ENCODE measurements at places on chromosomes 4 and X.

GRCh38 chr4:39502019-39502663, 25.1 kb downstream of the UGDH start:
- no peak for DNase-seq

DNA sequence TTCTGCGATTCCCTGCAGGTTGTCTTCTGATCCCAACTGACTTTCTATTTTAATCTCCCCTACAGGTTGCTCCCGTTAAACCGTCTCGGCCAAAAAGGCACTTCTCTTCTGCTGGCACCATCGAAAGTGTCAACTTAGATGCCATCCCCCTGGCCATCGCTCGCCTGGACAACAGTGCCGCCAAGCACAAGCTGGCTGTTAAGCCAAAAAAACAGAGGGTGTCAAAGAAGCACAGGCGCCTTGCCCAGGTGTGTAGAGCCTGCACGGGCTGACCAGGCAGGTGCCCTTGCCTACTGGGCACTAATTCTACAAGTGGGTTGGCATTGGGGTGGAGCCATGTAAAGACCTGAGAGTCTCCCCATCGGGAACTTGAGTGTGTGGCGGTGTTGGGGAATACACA, 74.2 kb downstream of the AASDH start:
- no peak for DNase-seq

GRCh38 chr4:55272589-55272988, 73.5 kb upstream of the SRD5A3 start:
- DNase-seq, result no peak

DNA sequence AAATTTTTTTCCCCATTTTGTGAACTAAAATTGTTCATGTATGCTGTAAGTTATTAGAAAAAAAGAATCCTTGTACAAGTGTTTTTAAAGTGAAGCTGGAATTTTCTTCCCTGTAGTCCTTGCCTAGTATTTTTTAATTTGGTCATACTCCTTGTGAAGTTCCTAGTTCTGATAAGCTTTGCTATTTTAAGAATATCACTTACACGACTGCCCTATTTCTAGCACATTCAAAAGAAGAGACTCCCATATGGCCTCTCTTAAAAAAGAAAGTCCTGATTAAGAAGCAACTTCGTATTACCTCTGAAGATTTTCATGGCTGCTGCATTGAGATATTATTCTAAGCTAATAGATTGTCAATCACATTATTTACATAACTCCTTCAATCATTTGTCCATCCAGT, 87.2 kb downstream of the KLHL8 start:
- DNase-seq, result no peak

DNA sequence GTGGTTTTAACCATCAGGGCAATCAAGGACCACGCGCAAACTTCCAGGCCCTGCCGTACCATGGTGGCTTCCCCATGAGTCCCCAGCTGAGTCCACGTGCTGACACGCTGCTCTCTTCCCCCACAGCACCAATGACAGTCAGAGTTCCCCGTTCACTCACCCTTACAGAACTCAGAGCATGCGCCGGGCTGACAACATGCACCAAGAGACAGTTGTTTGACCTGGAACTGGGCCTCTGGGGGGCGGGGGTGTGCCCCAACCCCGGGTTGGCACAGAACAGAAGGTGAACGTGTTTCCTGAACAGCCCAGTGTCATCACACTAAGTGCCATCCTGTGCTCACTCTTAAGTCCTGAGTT, 29.4 kb downstream of the IRF2 start:
- DNase-seq, result no peak

DNA sequence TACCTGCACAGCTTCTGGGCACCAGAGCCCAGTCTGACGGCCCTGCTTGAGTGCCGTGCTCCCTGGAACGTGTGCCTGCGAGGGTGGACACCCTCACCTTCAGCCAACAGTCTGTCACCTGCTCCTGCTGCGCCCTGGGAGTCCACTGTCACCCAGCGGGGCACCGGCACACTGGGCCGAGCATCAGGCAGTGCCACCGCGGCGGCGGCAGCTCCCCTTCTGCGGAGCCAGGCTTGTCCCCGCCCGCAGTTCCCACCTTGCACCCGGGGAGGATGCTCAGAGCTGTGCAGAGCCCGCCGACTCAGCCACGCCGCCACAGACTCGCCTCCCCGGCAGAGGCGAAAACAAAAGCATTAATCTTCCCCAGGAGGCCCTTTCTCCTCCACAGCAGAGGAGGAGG, 86.8 kb downstream of the ABLIM2 start:
- no peak for DNase-seq

GRCh38 chrX:9062641-9063040, 28.7 kb upstream of the FAM9B start:
- DNase-seq, result no peak

GRCh38 chrX:40150503-40150902, 52.7 kb upstream of the BCOR start:
- DNase-seq, result no peak

GRCh38 chr4:110663738-110664444, 41.0 kb upstream of the PITX2 start:
- DNase-seq, result no peak

DNA sequence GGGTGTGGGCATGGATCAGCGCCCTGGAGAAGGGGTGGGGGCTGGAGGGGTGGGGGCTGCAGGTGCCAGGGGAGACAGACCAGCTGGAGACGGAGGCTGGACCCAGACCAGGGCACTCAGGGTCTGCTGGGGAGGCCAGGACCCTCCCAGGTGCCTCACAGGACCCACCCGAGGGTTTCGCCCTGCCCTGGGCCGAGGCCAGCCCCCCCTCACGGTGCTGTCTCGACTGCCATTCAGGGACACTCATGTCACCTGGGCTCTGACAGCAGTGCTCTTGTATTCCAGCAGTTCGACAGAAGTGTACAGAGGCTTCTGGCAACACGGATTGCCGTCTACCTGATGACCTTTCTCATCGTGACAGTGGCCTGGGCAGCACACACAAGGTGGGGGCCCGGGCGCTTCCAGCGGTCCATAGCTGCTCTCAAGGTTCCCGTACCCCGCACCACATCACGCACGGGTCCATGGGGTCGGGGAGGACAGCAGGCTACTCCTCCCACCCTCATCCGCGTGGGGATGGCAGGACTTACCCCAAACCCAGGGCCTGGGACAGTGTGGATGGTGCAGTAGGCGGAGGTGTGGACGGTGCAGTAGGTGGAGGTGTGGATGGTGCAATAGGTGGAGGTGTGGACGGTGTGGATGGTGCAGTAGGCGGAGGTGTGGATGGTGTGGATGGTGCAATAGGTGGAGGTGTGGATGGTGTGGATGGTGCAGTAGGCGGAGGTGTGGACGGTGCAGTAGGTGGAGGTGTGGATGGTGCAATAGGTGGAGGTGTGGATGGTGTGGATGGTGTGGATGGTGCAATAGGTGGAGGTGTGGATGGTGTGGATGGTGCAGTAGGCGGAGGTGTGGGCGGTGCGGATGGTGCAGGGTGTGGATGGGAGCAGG, 18.1 kb downstream of the TMEM175 start:
- no peak for DNase-seq

- no peak for DNase-seq
Observed at GRCh38 chrX:137032341-137032694, 1.5 kb downstream of the GPR101 start.

- DNase-seq, result no peak
Observed at GRCh38 chr4:86653237-86653865, 59.2 kb downstream of the PTPN13 start.

DNA sequence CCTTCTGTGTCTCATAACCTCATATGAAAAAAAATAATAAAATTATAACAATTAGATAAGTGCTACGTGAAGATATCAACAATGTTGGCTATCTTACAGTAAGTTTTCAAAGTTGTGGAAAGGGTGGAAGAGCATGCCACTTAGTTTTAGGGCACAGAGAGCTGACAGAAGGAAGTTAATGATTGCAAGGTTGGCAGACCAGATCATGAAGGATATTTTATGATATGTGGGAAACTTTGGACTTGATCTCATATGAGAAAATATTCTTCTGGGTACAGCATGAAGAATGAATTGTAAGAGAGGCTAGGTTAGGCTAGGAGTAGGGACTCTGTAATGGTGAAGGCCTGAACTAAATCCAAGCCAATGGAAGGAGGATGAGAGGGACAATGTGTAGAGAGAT, 34.5 kb downstream of the MGAT4D start:
- DNase-seq, result no peak

DNA sequence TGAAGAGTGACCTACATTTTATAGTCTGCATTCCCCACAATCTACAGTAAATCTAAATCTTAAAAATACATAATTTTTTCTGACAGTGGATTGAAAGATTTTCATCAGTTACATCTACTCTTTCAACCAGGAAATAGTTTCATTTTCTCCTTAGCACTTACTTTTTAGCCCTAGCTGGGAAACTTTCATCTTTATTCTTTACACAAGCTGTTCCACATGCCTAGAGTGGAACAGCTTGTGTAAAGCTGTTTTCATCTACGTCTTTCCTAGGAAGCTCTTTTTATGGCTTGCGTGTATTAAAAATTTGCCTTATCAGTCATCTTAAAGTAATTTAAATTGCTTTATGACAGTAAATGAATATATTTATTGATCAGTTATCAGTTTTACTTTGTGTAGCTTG, 40.5 kb downstream of the RBPJ start:
- no peak for DNase-seq

DNA sequence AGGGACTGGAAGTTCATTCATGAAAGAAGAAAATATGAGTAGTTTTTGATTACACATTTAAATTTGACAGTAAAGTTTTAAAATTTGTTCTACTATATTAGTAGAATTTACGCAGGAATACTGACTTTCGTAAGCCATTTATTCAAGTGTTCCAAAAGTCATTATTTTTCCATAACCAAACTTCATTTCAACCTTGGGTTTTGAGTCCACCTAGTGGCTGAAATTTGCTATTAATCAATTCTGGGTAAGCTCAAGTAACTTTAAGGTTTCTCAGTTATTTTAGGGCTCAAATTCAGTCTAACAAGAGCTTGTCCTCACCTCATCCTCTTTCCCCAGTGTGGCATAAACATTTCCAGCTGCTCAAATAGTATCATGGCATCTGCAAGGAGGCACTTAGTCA, 175.4 kb downstream of the SH3BGRL start:
- no peak for DNase-seq

- DNase-seq, result no peak
Observed at GRCh38 chr4:16161851-16162408, 64.3 kb downstream of the TAPT1 start.

DNA sequence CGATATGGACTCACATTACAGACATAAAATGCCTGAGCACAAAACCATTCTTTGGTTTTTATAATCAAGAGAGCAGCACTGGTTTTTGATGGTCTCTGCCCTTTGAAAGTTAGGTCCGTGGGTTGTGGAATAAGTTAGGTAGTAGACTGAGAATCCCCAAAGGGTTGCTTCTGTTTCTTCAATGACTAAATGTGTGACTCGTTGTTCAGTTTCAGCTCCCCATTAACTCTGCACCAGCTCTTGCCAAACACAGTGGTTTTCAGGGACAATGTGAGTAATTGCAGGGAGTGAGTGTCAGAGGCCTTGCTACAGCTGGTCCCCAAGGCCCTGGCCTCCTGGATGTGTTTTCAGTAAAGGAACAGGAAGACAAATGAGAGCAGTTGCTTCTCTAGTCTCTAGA, 24.8 kb downstream of the SMIM20 start:
- DNase-seq, result no peak

- no peak for DNase-seq
Observed at GRCh38 chr4:129428454-129428853, 332.5 kb downstream of the C4orf33 start.

- no peak for DNase-seq
Observed at GRCh38 chrX:139052461-139052860, 340.9 kb upstream of the FGF13 start.

DNA sequence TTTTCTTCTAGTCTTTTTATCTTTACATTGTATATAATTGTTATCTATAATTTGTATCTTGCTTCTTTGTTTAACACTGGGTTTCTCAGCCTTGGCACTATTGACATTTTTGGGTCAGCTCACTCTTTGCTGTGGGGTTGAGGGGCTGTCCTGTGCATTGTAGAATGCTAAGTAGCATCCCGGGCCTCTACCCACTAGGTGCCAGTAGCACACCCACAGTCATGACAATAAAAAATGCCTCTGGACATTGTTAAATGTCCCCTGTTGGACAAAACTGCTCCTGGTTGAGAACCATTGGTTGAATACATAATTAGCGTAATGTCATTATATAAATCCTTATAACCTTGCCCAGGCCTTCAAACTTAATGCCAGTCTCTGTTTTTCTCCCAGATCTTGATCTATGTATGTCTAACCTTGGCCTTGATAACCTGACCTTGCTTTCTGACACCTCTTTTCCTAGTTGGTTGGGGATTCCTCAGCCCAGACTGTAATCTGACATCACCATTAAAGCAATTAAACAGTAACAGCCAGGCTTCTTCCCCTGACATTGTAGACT, 46.1 kb downstream of the DCX start:
- no peak for DNase-seq

DNA sequence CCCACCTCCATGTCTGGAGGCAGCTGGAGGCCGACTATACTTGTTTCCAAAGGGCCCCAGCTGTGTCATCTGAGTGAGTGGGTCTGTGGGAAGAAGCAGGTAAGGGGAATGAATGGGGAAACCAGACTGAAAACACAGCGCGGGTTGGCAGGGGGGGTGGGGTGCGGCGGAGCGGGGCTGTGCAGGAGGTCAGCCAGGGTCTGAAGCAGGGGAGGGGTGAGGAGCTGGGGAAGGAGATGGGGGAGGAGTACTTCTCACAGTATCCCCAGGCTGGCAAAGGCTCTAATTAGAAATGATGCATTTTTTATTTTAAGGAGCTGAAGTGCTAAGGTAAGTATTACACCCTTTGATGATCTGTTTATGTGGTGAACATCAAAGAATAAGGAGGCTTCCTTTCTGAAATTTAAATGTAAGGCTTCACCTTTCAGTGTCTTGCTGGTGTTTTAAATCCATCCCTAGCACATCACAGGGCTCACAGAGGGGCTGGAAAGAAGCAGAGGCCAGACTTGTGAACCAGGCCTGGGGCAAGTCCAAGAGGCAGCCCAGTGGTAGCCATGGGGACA, 37.5 kb downstream of the SMIM20 start:
- no peak for DNase-seq

GRCh38 chrX:5051831-5052491, 1176.7 kb downstream of the NLGN4X start:
- DNase-seq, result no peak

- DNase-seq, result no peak
Observed at GRCh38 chr4:112287258-112287989, 1.7 kb upstream of the TIFA start.

DNA sequence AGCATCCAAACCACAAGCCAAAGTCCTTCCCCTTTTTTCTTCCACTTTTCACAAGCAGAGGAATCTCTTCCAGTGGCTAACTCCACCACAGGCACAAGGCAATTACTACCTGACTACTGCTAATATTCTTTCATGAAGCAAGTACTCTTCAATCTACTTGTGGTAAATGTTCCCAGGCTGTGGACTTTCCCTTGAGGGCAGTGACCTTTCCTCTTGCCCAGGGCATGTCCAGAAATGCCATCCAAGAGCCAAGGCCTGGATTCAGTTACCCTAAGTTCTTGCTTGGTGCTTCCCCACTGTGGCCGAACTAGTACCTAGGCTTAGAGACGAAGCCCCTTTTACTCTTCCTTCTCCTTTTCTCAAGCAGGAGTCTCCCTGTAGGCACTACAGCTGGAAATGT, 400.7 kb downstream of the DCAF12L2 start:
- no peak for DNase-seq

- no peak for DNase-seq
Observed at GRCh38 chr4:78567500-78568060, 16.0 kb downstream of the ANXA3 start.

- no peak for DNase-seq
Observed at GRCh38 chr4:88846206-88846790, 148.7 kb upstream of the NAP1L5 start.

All from cerebellar nuclear complex (tissue), 1 donor.